ENCODE measurements at places on chromosomes 11 and 22.
A peak's percentile ranks its signal among the peaks of the same experiment; 100 is the strongest.

DNA sequence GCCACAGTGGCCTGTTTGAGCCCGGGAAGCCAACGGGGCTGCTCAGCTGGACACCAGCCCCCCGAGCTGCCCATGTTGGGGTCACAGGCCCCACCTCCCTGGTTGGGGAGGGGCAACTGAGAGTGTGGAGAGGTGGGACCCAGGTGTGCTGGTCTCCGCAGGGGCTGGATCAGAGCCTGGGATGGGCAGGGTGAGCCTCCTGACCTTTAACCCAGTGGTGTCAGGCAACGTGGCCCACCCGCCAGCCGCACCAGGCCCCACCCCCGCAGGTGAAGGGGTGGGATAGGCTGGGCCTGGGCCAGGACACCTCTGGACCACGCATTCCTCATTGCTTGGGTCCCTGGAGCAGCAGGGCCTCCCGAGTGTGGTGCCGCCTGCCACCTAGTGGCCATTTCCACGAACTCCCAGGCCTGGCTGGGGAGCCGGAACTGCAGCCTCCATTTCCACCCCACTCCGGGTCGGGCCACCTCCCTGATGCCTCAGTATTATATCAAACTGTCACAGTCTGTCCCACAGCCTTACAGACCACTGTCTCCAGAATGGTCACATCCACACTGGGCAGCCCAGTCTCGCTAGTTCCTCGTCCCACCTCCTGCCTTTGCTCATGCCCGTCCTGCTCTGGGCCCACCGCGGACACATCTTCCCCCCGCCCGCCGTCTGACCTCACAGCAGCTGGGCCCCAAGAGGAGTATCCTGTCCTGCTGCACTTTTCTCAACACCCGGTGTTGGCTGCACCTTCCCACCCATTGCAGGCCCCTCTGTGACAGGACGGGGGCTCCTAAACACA is 13.3 kb upstream of the PPP6R3 start:
- DNase-seq, result peak; percentile 90

- no peak for DNase-seq
Observed at GRCh38 chr22:49179886-49180682, 647.6 kb downstream of the BRD1 start.

- no peak for DNase-seq
Observed at GRCh38 chr22:37843741-37844089, 419 bp downstream of the ANKRD54 start.

DNA sequence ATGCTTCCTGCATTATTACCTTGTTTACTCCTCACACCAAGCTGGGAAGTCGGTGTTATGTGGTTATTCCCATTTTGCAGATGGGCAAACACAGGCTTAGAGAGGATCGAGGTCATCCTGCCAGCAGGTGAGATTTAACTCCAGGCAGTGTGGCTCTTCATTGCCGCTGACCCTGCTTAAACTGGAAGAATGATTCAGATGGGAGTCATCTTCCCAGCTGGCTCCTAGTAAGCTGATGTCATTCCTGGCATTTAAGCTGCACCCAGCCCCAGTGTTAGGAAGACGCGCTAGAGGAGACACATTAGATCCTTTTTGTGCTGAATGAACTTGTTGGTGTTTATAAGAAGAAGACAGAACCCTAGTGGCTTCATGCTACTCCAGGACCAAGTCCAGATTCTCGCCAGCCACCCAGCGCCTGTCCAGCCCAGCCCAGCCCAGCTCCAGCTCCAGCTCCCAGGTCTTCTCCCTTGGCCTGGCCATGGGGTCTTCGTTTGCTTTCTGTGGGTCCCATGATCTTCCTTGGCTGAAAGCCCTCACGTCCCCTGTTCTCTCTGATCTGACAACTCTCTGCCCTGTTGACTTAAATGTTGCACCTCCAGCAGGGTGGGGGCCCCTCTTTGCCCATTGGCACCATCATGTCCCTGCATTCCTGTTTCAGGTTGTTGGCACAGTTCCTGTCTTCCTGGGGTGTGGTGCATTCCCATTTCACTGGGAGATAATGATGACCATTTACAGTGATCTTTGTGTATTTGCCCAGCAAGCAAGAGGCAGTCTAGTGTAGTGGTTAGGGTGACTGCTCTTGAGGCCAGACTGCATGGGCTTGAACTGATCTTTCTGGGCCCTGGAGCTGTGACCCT is 13.6 kb downstream of the PARVB start:
- DNase-seq, result peak; percentile 71

DNA sequence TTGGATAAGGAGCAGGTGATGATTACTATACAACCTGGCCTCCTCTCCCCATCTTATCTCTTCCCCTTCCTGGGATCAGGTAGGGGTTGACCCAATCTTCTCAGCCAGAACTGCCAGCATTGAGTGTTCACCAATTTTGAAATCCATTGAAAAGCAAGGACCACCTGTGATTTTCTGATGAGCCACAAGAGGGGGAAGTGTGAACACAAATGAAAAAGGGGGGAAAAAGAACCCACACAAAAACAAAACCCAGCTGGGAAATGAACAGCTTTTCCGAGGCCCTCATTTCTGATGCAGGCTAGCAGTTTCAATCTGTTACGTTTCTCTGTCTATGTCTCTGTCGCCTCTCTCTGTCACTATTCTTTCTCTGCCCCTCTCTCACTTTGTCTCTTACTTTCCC is 161.9 kb downstream of the INSC start:
- DNase-seq, result peak; percentile 42

DNA sequence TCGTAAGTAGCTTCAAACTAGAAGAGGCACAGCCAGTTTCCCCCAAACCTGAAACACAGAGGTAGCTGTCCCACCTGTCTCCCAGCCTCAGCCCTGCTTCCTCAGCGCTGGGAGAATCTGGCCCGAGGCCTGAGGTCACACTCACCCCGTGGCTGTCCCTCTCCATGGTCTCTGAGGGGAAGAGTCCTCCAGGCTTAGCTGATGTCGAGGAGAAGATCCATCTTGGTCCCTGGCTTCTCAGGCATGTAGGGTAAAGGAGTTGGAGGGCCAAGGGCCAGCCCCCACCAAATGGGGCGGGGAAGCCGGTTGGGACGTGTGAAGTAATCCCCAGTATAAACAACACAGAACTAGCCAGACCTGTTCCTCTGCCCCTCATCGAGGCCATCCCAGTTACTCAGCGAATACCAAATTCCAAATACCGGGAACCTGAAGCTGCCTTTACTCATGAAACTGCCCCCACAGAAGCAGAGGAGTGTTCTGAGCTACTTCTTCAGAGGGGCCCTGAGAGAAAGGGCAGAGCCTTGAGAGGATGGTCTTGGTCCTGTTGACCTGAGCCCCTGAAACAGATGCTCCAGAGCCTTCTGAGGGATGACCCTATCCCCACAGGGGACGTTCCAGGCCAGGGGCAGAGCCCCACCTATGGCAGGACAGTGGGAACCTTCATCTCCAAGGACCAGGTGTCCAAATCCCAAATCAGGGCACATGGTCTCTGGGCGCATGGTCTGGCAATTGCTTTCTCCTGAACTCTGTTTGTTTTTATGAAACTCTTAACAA is at the start of gene TMPRSS13:
TMPRSS13 (minus strand) TSS at position 261 of the 774 bp plus-strand sequence; CDS start at position 166, 95 bp downstream.
- DNase-seq, result peak; percentile 91

GRCh38 chr11:63918507-63919191 is 1.7 kb upstream of the RCOR2 start:
- DNase-seq, result peak; percentile 72

- DNase-seq, result no peak
Observed at GRCh38 chr11:42625757-42626665, 685.8 kb upstream of the API5 start.

GRCh38 chr22:31943206-31943977 is 943 bp upstream of the YWHAH start:
- DNase-seq, result no peak

DNA sequence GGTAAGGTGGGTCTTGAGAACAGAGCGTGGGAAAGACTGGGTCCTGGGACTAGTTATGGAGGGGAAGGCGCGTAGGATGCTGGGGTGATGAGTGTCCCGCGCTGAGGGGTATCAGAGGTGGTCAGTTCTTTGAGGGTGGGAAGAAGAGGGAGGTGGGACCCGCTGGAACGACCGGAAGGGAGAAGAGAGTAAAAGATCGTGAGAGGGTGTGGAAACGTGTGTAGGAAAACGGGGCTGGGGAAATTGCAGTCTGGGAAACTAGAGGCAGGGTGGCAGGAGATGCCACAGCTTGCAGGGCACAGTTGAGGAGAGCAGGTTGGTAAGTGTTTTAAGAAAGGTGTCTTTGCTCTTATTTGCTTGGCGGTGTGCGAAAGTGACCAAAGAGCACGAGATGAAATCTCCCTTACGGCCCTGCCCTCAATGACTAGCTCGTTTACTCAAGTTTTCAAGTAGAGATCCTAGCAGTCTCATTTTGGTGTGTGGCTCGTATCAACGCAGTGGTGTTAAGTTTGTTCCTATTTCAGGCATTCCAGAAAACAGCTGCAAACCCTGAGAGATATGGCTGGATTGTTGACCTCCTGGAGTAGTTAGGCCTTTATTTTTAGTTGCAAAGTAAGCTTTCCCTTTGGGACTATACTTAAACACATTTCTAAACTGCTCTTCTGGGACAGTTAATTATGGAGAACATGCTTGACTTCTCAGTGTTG is 615 bp downstream of the STT3A start:
- peak; percentile 66 for DNase-seq

- no peak for DNase-seq
Observed at GRCh38 chr11:42593441-42593840, 718.4 kb upstream of the API5 start.

GRCh38 chr11:2762451-2762850 is 62.7 kb upstream of the KCNQ1OT1 start:
- DNase-seq, result no peak

GRCh38 chr11:16408619-16409018 is 52.3 kb upstream of the SOX6 start:
- no peak for DNase-seq

GRCh38 chr22:20060700-20061480 is 19.2 kb upstream of the DGCR8 start:
- DNase-seq, result no peak

- peak; percentile 63 for DNase-seq
Observed at GRCh38 chr11:2991452-2992233, 486 bp downstream of the NAP1L4 start.

GRCh38 chr11:17328871-17329494 is 22.6 kb upstream of the NCR3LG1 start:
- DNase-seq, result peak; percentile 12

- peak; percentile 77 for DNase-seq
Observed at GRCh38 chr11:21514316-21514715, 678.6 kb upstream of the ANO5 start.

- no peak for DNase-seq
Observed at GRCh38 chr11:74778581-74778980, 29.9 kb downstream of the RNF169 start.

GRCh38 chr22:36425977-36426523 is 38.3 kb upstream of the MYH9 start:
- DNase-seq, result peak; percentile 38

DNA sequence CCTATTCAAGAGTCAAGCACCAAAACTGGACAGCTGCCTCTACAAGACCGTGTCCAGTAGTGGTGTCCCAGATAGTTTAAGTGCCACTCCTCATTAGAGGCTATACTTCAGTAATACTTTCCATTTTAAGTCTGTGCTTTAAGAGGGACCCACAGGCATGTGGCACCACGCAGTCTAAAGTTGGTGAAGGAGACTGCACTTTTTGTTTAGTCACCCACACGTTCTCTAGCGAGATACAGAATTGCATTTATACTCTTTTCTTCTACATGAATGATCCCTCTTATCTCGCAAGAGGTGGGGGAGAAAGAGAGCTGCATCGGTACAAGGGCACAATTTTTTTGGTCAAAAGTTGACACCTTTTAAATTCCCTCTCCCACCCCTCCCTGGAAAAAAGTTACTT is 41.5 kb downstream of the DDX6 start:
- no peak for DNase-seq

DNA sequence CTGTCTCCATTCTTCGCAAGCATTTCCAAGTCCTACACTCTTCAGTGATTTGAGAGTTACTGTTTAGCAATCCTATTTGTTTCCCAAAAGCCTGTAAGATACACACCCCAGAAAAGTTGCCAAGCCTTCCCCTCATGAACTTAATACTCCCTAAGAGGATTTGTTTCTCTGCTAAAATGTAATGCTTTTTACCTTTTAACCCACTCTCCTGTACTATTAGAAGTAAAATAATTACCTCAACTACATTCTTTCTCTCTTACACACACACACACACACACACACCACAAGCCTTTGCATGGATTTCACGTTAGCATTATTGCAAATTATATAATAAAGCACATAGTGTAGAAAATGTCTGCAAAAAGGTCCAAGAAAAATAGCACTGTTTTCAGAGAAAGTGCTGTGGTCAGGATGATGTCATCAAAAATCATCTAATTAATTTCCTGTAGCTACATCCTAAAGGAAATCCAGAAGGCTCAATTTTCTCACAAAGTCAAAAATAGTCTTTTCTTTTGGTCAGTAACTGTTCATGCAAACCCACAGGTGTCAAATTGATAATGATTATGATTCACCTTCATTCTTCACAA is 364.1 kb upstream of the PITPNB start:
- no peak for DNase-seq

DNA sequence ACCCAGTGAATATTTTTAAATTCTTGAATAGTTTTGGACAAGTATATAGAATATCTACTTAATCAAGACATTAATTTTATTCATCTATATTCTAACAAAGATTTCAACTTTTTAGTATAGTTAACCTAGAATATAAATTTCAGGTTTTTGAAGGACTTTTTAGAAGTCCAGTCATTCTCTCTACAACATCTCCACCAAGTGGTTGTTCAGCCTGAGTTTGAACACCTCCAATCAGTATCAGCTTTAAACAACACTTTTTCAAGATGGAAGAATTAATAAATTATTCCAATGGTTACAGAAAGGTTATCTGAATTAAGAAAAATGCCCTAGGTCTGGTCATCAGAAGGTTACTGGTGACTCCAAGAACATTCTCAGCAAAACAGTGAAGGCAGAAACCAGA is 31.8 kb downstream of the EIF3M start:
- DNase-seq, result peak; percentile 13

DNA sequence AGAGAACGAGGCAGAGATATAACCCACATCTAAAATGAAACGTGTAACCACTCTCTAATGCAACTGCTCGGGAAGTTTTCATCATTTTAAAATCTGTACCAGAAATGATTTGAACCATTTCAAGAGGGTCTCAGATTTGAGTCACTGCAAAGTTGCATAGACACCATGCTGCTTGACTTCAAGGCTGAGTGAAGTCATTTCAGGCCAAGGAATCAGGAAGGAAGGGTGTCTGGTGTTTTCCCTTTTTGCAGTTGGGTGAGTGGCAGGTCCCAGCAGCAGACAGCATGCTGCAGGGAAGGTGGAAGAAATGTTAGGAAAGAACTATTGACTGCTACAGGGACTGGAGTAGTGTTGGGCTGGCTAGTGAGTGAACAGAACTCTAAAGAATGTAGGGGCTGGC is 16.5 kb downstream of the TANGO2 start:
- DNase-seq, result no peak

DNA sequence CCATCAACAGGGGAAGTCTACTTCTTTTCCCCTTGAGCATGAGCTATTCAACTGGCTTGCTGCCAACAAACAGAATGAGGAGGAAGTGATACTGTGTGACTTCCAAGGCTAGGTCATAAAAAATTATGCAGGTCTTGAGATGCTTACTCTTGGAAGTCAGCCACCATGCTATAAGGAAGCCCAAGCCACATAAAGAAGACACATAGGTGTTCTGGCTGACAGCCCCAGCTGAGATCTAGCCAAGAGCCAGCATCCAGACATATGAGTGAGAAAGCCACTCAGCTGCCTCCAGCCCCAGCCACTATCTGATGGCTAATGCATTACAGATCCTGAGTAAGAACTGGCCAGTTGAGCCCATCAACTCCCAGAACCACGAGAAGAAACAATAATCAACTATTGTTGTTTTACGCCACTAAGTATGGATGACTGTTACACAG is 31.0 kb upstream of the PPP2R1B start:
- peak; percentile 52 for DNase-seq
